ENCODE measurements at places on chromosomes 11 and 22.

- no peak for DNase-seq
Measured at GRCh38 chr11:66240781-66241136, 27.7 kb upstream of the RAB1B start.

GRCh38 chr11:133787379-133788141, 57.8 kb downstream of the SPATA19 start:
- DNase-seq, result no peak

DNA sequence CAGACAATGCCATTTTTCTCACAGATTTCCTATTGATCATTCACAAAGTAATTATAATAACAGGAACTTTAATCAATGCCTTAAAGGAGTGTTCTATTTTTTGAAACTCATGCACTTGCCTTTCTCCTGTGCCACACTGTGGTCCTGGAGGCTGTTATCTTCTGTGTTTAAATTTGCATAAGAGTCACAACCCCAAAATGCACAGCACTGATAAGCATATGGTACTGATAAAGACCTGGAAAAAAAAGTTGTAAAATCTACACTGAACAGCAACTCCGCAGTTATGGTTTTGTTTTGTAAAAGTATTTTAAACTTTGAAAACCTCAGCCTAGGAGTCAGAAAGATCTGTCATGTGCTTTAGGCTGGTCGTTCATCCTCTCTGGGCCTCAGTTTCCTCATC, 9.1 kb upstream of the CCDC34 start:
- no peak for DNase-seq

DNA sequence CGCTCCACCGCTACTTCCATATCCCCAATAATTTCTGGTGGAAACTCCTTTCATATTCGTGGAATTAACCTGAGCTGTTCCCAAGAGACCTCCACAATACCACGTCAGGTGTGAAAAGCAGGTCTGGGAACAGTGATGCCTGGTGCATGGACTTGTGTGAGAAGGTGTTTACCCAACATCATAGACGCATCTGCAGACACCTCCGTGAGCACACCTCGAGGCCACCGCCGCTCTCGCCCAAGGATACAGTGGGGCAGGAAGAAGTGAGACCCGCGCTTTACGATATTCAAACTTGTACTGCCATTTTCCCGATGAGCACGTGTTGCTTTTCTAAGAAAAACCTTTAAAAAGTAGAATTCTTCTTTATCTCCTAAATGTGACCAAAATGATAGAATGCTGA, 8.2 kb downstream of the PHF21B start:
- DNase-seq, result no peak

DNA sequence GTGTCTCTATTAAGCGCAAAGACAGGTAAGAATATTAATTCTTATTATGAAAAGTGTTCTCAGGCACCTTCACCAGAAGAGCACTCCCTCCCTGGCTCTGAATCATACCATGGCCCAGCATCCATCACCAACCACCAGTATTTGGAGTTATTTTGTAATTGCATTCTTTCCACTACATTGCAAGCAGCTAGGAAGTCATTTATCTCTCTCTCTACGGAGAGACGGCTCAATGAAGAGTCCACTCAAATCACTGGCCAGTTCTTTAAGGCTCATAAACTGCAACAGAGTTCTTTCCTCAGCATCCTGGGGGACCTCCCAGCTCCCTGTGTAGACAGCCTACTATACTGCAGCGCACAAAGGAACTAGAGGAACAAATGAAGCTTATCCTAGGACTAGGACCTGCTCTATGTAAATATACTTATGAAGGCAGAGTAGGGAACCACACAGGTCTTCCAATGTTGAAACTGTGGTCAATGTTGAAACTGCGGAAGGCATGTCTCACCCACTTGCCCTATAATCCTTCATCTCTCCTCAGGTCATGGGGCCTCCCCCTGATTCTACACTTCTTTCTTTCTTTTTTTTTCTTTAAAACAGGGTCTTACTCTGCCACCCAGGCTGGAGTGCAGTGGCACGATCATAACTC, 63.4 kb downstream of the AAMDC start:
- no peak for DNase-seq

DNA sequence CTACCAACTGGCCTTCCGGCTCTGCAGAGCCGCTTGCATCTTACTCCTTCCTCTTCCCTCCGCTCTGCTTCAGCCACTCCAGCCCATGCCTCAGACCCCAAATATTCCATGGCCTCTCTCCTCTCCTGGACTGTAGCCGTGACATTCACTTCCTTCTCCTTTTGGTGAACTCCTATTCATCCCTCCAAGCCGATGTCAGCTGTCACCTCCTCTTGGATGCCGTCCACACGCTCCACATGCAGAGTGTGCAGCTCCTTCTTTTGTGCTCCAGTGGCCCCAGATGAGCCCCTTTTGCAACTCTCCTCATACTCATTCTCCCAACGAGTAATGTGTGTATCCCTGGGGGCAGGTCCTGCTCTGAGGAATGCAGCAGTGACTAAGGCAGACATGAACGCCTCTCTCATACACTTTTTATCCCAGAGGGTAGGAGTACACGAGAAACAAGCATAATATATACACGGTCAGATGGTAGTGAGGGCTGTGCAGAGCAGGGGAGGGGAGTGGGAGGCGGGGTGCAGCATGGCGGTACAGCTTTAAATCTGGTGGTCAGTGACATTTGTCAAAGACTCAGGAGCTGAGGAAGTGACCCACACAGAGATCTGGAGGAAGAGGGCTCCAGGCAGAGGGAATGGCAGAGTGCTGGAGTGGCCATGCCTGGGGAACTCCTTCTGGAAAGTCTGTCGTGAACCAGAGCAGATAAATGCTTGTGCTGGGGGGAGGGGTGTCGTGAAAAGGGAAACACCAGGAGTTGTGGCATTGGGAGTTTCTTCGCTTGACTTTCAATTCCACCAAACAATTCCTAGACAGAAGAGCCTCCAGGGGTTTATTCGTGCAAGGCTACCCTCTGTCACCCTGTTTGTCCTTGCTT, 83.8 kb upstream of the ATXN10 start:
- DNase-seq, result no peak

DNA sequence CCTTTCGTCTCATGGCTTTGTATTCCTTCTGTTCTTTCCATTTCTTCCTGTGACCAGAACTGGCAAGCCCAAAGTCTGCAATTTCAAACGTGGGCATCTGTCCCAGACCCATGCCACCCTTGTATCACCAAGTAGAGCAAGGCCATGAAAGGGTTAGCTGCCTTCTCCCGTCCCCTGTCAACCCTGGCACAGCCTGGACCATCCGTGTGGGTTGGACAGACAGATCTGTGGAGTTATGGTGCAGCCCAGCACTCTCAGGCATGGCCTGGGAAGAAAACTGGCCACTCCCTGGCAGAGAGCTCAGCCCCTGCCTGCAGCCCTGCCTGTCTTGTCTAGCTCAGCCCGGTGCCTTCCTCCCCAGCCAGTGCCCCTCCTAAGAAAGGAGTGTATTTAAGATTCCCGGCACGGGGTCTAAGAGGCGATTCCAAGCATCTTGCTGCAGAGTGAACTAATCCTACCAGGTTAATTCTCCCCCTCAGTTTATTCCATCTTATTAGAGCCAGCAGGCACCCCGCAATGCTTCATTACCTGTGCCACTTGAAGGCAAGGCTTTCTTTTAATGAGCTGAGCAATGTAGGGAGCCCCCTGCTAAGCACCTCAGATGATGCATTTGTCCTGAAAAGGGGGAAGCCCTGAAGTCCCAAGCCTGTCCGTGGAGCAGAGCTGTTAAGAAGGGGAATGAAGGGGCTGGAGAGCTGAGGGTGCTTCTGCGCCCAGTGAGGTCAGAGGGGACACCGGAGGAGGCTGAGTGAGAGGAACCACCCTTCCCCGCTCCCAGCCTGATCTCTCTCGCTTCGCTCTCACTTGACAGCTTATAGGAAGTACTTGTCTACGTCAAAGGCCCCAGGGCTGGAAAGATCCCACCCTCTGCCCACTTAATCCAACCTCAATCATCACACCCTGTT, 130.6 kb downstream of the SPATA19 start:
- no peak for DNase-seq

GRCh38 chr11:62573592-62574362, at the start of gene EEF1G:
Gene EEF1G (minus strand): TSS chr11:62573891. CDS start chr11:62573842, 49 bp downstream.
- peak; percentile 100 for DNase-seq

- no peak for DNase-seq
Measured at GRCh38 chr22:26546282-26546681, 34.0 kb upstream of the TFIP11 start.

DNA sequence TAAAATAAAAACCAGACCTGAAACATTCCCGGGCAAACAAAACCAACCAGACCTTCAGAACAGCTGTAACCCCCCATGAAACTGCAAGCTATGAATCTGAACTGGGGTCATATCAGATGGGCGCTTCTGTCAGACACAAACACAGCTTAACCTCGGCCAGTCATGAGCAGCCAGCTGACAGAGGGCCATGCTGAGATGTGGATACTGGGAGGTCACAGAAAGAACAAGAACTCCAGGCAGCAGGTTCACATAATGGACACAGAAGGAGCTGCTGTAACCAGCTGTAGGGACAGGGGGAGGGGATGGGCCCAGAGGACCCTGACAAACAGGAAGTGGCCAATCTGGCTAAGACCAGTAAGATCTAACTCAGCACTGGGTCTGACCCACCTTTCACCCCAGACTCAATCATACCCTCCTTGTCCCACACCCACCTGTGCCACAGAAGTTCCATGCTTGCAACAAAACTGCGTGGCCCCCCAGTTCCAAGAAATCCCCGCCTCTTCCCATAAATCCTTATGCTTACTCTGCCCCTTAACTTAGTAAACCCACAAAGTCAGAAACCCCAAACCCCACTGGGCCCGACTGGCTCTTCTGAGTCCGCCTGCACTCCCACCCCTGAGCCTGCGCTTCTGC, 4.0 kb downstream of the APOL4 start:
- no peak for DNase-seq

DNA sequence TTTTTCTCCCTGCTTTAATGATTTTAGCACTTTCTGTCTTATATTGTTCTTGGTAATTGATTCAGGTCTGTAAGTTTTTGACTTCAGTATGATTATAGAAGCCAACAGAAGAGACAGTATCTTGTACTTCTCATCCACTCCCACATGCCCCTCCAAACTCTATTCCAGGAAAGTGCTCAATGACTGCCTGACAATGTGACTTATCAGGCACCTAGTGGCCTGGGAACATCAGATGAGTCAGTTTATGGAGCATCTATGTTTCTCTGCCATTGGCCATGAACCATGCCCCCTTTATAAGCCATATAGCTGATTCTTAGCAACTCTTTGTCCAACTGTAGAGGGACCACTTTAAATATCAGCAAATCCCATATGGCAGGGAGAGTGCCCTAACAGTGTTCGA, 179.2 kb upstream of the MTMR2 start:
- no peak for DNase-seq

DNA sequence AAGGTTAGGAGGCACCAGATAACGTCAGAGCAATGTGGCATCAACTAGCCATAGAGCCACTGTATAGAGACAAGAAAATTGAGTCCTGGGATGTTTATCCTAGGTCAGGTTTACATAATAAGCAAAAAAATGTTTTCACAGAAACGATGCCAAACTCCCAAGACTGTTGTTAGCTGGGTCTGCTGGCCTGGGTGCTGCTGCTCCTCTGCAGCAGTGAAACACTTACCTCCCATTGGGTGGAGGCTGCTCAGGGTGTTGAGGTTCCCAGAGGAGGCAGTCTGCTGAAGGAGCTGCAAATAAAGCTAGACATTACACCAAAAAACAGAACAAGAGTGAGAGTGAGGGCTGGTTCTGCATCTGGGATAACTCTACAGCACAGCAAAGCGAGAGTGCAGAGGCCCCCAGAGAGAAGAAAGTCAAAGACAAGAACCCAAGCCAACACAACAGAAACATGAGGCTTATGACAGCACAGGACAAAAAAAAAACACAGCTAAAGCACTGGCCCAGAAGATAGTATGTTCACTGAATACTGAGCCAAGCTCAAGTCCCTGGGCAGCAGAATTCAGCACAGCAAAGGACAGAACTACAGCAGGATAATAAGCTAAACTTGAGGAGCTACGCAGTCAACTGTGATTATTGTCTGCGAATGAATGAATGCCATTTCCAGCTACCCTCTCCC, 29.9 kb upstream of the RAPSN start:
- no peak for DNase-seq

GRCh38 chr11:603154-603553, 12.6 kb downstream of the IRF7 start:
- DNase-seq, result no peak

- no peak for DNase-seq
Measured at GRCh38 chr11:103016031-103016430, 60.5 kb upstream of the MMP13 start.

- DNase-seq, result no peak
Measured at GRCh38 chr11:9230296-9230695, 34.9 kb downstream of the DENND5A start.

- DNase-seq, result no peak
Measured at GRCh38 chr11:61124574-61125309, 22.5 kb downstream of the CD5 start.

- peak; percentile 22 for DNase-seq
Measured at GRCh38 chr22:35229865-35230264, 27.4 kb upstream of the HMGXB4 start.

DNA sequence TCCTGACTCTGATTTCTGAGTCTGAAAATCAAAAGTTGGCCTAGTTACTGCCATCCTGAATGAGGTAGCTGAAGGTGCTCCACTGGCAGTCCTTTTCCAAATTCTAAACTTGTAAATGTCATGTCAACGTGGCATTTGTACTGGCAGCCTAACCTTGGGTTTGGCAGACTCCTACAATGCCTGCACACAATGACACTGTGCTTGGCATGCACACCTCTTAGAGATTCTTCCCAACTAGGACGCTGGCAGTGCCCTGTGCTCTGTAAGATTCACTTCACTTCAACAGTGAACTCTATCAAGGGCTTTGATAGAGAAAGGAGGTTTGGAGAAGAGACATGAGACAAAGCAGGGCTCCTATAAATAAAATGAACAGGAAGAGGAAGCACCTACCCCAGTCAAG, 21.9 kb upstream of the PPP2R1B start:
- DNase-seq, result no peak

DNA sequence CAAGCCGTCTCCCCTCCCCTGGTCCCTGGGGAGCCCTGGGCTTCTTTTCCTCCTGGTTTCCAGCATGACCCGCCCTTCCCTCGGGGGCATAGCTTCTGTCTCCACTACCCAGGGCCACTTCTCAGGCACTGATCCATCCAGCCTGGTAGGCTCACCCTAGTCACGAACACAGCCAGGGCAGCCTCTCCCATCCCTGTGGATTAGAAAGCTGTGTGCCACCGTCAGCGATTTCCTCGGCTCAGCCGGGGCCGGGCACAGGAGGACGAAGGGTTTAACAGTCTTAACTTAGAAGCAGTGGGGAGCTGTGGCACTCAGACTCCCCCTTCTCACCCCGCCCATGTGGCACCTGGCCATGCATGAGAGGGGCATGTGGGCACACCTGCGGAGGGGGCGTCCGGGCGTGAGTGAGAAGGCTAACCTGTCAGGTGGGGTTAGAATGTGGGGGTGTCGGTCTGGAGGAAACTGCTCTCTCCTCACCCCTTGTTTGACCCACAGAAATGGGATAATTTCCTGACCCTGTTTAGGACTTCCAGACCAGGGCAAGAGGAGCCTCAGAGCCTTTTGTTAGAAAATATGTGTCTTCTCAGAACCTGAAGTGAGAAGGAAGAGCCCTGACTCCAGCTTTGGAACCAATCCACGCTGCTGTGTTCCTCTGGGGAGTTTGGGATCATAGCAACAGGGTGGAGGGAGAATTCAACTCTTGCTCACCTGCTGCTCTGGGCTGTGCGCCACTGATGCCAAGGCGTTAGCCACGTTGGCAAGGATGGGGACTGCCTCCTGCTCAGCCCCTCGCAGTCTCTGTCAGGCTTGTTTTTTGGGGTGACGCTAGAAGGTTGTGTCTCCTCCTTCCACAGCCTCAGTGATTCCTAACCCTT, 14.6 kb downstream of the GLB1L2 start:
- DNase-seq, result no peak

Data from NAMALWA (cell line).